ENCODE measurements at places on chromosomes 1 and 21. TPM values are rescaled to one million over a fixed set of nuclear protein-coding genes. Genes with fewer than 3 reads are reported as not detected.

Gene GRIK3
- not detected for total RNA-seq

Gene TIE1
- 478 TPM for total RNA-seq

Gene LPAR3
- total RNA-seq, result not detected

Gene GABRD
- 0.07 TPM for total RNA-seq

Gene PLPPR4
- total RNA-seq, result not detected

Gene KCNT2
- 0.13 TPM for total RNA-seq

Gene SPRR2A
- not detected for total RNA-seq

Gene ORC1
- total RNA-seq, result 10.5 TPM

Gene EVA1B
- total RNA-seq, result 88.9 TPM

Gene SPATC1L
- total RNA-seq, result 14.5 TPM

Gene PPT1
- total RNA-seq, result 78.4 TPM

Gene PIK3R3
- 9.8 TPM for total RNA-seq

Gene EDARADD
- total RNA-seq, result not detected

Gene EYA3
- total RNA-seq, result 16.5 TPM
